ENCODE measurements at places on chromosomes 16 and 17.
A peak's percentile ranks its signal among the peaks of the same experiment; 100 is the strongest.

- DNase-seq, result no peak
Measured at GRCh38 chr17:7207120-7208001, 12.3 kb downstream of the DLG4 start.

DNA sequence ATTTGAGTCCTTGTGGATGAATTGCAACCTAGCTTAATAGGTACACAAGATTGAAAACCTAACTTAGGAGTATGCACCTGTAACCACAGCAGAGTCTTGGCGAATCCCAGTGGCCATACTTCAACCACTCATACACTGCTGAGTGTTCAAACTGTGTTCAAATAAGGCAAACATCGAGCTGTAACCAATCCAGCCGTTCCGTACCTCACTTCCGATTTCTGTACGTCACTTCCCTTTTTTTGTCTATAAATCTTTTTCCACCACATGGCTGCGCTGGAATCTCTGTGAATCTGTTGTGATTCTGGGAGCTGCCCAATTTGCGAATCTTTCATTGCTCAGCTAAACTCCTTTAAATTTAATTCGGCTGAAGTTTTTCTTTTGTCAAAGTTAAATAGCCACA lies 190.6 kb downstream of the MAF start:
- no peak for DNase-seq

- no peak for DNase-seq
Measured at GRCh38 chr17:72528683-72529082, 407.9 kb downstream of the SOX9 start.

- peak; percentile 30 for DNase-seq
Measured at GRCh38 chr17:70552230-70552981, 383.1 kb downstream of the KCNJ2 start.

DNA sequence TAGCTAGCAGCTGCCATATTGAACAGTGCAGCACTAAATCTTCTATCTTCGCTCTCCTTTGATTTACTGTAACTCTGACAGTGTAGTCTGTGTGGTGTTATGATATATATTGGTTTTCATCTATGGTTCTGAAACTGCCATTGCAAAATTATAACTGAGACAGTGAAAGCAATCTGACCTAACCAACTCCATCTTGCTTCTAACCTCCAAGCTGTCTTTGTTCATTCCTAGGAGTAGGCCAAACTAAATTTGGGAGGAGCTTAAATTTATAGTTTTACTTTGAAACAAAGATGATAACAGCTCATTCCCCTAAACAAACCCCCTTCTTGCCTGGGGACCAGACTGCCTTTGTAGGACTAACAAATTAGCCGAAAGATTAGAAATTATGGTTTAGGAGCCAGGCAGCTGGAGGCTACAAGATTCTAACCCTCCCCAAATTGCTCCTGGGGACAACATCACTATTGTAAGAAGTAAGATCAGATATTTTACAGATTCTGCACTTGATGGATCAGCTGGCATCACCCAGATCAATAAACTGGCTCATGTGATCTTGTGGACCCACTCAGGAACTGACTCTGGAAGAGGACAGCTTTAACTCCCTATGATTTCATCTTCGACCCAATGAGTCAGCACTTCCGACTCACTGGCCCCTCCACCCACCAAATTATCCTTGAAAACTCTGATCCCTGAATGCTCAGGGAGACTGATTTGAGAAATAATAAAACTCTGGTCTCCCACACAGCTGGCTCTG lies 47.0 kb upstream of the FBXO47 start:
- no peak for DNase-seq

GRCh38 chr17:55124730-55125360 lies 139.9 kb upstream of the HLF start:
- DNase-seq, result no peak

- no peak for DNase-seq
Measured at GRCh38 chr17:77727037-77727615, 231.4 kb upstream of the TNRC6C start.
